ENCODE measurements at places on chromosomes 7 and 10.

DNA sequence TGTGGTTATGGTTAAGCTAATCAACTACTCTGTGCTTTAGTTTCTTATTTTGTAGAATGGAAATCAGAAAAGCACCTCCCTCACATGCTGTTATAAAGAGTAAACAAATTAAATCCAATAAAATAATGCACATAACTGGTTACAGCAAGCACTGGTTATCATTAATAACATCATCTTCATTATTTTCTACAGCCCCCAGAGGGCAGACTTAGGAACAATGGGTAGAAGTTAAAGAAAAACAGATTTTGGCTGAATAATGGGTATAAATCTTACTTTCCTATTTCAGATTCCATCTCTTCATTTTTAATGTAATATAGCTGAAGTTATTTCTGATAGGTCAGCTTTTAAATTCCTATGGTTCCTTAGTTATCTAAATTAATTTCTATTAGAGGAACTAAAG lies 126.5 kb downstream of the DOCK4 start:
- DNase-seq = no peak

- no peak for DNase-seq
Observed at GRCh38 chr10:117427356-117427755, 52.1 kb upstream of the PDZD8 start.

DNA sequence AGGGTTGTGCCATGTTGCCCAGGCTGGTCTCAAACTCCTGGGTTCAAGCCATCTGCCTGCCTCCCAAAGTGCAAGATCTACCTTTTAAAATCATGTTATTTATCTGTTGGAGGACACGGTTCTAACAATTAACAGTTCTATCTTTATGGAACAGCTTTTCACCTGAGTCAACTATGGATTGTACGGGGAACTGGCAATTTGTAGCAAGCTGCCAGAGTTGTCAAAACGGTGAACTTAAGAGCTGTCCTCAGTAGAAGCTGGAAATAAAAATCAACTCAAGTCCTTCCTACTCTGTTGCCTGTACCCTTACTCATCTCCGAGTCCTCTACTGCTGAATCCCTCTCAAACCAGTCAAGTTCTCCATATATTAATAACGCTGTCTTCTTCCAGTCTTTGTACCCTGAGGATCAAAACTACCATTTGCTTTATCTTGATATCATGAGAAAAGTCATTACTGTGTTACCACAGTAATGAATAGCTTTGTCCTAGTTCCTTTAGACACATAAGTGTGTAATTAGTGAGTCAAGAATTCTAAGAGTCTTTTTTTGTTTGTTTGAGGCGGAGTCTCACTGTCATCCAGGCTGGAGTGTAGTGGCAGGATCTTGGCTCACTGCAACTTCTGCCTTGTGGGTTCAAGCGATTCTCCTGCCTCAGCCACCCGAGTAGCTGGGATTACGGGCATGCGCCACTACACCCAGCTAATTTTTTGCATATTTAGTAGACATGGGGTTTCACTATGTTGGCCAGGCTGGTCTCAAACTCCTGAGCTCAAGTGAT lies 28.2 kb downstream of the HBP1 start:
- no peak for DNase-seq

GRCh38 chr10:10475812-10476211 lies 541.9 kb upstream of the CELF2 start:
- no peak for DNase-seq

GRCh38 chr10:59072038-59072437 lies 104.4 kb upstream of the PHYHIPL start:
- no peak for DNase-seq

GRCh38 chr7:41491883-41492471 lies 210.9 kb downstream of the INHBA start:
- no peak for DNase-seq

DNA sequence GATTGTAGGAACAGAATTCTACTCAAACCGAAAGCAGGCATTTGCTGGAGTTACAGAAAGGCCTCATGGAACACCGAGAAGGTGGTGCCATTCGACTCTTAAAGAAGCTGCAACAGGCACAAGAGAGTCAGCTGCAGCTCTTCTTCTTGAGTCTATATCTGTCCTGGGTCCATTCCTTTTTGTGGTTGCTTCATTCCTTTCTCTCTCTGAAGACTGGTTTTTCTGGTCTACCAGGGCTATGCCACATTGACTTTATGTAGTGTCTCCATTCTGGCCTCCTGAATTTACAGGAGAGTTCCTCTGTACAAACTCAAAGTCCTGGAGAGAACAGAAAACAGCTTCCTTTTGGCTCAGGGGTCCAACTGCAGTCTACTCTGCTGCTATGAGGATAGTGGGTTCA lies 132.8 kb downstream of the CFTR start:
- no peak for DNase-seq
